Spleen (tissue), 13 donors: ENCODE measurements at places on chromosomes 2 and 18. TPM values are rescaled to one million over a fixed set of nuclear protein-coding genes. Genes with fewer than 3 reads are reported as not detected.

The NAT8 gene
- not detected for total RNA-seq

DNA sequence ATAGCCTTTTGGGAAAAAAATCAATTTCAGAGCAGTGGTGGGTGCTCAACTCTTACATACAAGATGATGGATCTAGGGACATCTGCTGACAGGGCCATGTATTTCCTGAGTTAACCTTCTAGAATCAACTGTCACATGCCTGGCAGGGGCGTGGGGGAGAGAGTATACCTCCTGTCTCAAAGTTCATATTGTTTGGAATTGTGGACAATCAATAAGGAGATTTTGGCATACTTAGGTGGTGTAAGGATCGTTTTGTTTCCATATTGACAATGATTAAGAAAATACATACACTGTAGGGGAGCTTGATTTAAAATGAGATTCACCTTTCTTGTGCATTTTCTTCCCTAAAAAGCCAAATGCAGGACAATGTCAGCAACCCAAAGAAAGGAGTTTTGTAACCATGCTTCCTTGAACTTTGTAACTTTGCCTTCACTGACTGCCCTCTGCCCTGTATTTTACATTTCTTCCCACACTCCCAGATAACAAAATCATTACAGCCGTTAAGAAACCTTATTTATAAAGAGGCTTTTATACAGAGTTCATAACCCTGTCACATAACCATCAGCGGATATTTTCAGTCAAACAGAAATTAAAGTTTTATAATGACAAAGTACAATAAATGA, 88.4 kb downstream of the MEP1B start:
- no peak for DNase-seq

The TMEM17 gene
- total RNA-seq, result 0.98 TPM

DNA sequence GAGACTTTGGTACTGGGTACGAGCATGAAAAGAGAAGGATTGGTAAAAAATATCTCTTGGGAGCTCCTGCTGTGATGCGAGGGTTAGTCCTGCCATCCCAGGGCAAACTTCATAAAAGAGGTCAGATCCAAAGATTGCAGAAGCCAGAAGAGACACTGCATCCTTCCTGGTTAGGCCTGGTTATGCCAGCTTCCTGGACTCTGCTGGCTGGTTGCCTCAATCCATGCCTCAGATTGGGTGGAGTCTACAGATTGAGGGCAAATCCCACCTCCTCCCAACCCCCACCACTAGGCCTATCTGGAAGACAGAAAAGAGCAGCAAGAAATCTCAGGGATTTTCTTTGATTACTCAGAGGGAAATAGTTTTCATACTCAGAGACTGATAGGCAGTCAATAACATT, 5.3 kb upstream of the ACADL start:
- DNase-seq, result no peak

- no peak for DNase-seq
These were observed 563.9 kb downstream of the DCC start for GRCh38 chr18:52903857-52904256.

DNA sequence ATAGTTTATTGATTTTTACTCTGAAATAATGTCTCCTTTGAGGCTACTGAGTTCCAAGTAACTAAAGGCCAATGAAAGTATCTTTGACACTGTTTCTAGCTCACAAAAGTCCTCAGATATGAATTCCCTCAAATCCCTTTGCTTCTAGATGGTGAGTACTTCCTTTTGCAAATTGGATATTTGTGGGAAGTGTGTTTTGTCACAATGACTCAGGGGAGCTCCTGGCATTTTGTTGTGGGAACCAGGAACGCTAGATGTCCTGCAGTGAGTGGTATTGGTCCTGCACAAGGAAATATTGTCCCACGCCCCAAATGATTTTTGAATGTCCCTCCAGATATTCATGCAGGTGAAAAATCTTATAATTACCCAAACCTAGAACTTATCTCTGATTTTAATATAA, 24.3 kb downstream of the TACR1 start:
- DNase-seq, result no peak

- DNase-seq, result no peak
These were observed 4.2 kb upstream of the WDFY1 start for GRCh38 chr2:223949241-223949840.

The EFEMP1 gene
- 155 TPM for total RNA-seq

GRCh38 chr2:75597949-75598348, 37.2 kb upstream of the EVA1A start:
- DNase-seq, result no peak

DNA sequence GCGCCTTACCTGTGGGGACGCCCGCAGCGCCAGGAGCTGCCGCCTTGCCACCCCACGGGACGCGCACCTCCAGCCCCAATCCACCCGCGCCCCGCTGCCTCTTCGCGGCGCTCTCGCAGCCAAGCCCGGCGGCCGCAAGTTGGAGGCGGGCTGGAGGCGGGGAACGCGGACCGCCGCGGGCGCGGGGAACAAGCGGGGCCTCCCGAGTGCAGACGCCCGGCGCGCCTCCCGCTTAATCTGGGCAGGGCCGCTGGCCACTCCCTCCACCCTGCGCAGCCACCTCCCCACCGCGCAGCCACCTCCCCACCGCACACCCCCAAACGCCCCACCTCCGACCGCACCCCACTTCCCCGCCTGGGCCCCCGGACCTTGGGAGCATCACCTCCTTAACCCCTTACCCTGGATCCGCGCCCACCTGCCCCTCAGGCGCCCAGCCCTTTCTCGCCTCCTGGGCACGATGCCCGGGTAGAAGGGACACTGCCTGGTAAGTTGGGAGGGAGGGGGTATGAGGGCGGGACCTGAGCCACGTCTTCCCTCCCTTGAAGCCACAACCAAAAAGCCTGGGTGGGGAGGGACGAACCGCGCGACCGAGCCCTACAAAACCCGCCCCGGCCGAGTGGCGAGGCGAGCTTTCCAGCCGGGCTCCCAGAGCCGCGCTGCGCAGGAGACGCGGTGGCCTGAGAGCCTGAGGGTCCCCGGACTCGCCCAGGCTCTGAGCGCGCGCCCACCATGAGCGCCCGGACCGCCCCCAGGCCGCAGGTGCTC, at the start of the genes COL4A3 and COL4A4:
COL4A3 (plus strand) TSS at position 627 of the 765 bp plus-strand sequence; CDS start at position 730, 103 bp downstream.
COL4A4 (minus strand) TSS at position 208 of the 765 bp plus-strand sequence. CDS start 16,722 bp downstream, outside the sequence.
- peak; percentile 86 for DNase-seq

DNA sequence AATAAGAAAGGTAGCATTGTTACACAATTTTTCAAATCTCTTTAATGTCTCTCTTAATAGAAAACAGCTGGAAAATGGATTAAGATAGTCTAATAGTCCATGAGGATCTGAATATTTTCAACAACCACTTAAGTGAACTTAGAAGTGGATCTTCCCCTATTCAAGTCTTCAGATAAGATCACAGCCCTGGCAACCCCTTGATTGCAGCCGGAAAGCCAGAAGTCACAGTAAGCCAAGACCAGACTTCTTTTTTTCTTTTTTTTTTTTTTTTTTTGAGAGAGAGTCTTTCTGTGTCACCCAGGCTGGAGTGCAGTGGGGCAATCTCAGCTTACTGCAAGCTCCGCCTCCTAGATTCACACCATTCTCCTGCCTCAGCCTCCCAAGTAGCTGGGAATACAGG, 18.6 kb upstream of the ZC3H15 start:
- no peak for DNase-seq

GRCh38 chr2:73776869-73777519, 2.9 kb downstream of the DUSP11 start:
- no peak for DNase-seq

- no peak for DNase-seq
These were observed 140.0 kb upstream of the ALPP start for GRCh38 chr2:232238596-232238995.

DNA sequence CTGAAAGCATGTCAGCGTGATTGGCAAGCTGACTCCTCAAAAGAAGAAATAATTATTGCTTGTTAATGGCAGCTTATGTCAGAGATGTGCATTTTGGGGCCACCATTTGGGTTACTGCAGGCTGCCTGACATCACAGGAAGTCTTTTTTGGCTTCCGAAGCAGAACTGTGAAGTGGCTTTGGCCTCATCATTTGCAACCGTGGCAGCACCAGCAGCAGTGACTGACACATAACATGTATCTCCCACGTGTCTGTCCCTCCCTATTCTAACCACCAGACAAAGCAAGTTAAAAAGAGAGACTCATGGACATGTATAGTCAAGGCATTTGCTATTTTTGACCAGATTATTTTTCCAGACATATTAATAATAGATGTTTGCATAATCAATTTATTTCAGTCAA, 488.7 kb upstream of the ACVR2A start:
- no peak for DNase-seq

The SLC4A5 gene
- 3.9 TPM for total RNA-seq

GRCh38 chr2:108905906-108906305, 83.1 kb downstream of the EDAR start:
- peak; percentile 43 for DNase-seq

GRCh38 chr2:200089040-200089755, 133.8 kb downstream of the MAIP1 start:
- no peak for DNase-seq

The PASK gene
- 10.4 TPM for total RNA-seq

The UNC50 gene
- 49.9 TPM for total RNA-seq

The GCG gene
- total RNA-seq, result not detected

DNA sequence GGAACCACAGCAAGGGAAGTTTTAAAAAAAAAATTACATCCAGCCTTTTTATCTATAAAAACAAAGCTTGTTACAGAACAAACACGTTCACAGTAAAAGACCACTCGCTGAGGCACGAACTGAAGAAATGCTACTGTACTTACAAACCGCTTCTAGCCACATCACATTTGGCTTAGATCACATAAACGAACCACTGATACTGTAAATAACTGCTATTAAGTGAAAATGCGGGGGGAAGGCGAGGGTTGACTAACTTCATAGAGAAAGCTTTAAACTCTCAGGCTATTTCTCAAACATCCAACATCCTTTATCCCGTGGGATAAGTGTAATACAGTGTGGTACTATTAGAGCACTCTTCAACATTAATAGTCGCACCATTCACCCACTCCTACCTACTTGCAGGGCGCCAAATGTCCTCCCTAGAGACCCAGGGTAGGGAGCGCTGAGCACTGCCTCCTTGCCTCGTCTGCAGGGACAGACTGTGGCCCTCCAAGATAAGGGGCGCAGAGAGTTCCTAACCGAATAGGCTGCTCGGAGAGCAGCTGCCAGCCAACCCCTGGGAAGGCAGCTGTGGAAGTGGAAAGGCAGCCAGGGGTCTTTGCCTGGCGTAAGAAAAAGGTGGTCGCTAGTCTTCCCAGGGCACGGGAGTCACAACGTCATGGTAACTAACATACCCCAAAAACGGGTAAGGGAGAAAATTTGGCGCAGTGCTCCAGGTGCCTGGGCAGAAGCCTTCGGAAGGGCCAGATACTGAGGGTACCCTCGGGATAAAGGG, 854 bp downstream of the GPR155 start:
- peak; percentile 83 for DNase-seq

GRCh38 chr2:231387904-231388724, 7.4 kb upstream of the B3GNT7 start:
- DNase-seq, result no peak

GRCh38 chr18:39647627-39648534, 2082.3 kb upstream of the CELF4 start:
- DNase-seq, result no peak

- DNase-seq, result no peak
These were observed 248.5 kb downstream of the TPGS2 start for GRCh38 chr18:36580266-36580665.

The NT5C1B gene
- total RNA-seq, result not detected

The CCDC178 gene
- total RNA-seq, result 17.4 TPM

The FOXD4L1 gene
- total RNA-seq, result not detected

DNA sequence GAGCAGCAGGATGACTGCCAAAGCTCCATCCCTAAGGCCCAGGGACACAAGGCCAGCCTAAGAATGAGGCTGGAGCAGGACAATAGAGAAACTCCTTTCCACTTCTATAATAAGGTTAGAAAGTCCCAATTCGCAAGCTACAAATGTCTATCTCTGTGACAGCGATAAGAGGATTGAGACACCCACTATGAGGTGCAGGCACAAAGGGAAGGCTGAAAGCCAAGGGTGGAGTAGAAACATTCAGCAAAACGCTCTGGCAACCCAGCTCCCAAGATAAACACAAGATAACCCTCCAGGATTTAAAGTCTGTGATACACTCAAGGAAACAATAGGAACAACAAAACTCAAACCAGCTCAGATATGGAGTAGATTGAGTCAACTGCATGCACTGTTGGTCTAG, 418.0 kb upstream of the UBE2E3 start:
- DNase-seq, result no peak

DNA sequence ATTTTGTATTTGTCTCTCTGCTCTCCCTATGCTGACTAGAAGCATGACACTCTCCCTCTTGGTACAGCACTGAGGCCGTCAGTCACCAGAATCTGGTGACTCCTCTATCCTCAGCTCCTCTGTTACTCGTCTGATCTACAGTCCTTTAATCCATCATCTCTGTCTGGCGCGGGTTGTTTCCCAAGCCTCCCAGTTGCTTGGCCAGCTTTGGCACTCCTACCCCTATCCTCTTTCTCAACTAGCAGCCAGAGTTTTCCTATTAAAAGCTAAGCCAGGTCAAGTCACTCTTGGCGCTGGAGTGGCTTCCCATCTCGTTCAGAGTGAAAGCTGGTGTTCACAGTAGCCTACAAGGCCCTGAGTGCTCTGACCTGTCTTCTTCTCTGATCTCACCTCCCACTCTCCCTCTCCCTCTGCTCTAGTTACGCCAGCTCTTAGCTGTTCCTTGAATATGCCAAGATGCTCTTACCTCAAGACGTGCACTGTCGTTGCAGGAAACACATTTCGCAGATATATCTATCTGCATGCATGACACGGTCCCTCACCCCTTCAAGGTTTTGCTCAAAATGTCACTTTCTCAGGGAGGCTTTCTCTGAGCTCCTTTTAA, 41.8 kb upstream of the PSME4 start:
- no peak for DNase-seq

GRCh38 chr18:41666231-41666630, 288.8 kb upstream of the PIK3C3 start:
- no peak for DNase-seq

- no peak for DNase-seq
These were observed 54.7 kb downstream of the DTNB start for GRCh38 chr2:25618676-25619075.

DNA sequence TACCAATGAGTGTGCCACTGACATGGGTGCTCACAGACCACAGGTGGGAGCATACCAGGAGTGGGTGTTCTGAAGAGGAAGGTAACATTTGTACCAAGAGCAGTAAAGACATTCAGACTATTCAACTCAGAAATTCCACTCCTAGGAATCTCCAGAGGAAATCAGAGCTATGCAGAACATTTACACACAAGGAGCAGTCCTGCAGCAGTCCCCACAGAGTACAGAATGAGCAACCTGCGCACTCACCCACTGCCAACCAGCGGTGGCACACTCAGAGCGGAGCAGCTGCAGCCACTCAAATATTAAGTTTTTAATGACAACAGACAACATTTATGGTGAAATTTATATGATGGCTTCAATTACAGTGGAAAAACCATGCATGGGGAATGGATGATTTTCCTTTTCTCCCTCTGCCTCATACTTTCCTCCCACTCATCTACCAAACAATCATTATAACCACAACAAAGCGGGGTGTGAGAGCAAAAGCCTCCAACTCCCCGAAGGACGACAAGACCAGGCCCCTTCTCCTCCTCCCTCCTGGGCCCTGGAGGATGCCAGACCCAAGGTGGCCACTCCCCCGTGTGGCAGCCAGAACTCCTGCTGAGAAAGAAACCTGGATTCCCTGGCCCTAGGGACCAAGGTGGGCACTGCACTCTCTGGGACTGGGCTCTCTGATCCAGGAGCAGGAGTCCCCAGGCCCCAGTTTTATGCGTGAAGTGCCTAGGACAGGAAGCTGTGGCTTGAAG, 5.4 kb downstream of the HS6ST1 start:
- no peak for DNase-seq

- DNase-seq, result no peak
These were observed 77.7 kb downstream of the CDC42EP3 start for GRCh38 chr2:37593694-37594093.

- no peak for DNase-seq
These were observed 82.7 kb downstream of the ORC4 start for GRCh38 chr2:147937744-147938349.

- no peak for DNase-seq
These were observed 4.0 kb downstream of the TMEM200C start for GRCh38 chr18:5891184-5891853.
